ENCODE measurements at places on chromosomes 16 and 17.

DNA sequence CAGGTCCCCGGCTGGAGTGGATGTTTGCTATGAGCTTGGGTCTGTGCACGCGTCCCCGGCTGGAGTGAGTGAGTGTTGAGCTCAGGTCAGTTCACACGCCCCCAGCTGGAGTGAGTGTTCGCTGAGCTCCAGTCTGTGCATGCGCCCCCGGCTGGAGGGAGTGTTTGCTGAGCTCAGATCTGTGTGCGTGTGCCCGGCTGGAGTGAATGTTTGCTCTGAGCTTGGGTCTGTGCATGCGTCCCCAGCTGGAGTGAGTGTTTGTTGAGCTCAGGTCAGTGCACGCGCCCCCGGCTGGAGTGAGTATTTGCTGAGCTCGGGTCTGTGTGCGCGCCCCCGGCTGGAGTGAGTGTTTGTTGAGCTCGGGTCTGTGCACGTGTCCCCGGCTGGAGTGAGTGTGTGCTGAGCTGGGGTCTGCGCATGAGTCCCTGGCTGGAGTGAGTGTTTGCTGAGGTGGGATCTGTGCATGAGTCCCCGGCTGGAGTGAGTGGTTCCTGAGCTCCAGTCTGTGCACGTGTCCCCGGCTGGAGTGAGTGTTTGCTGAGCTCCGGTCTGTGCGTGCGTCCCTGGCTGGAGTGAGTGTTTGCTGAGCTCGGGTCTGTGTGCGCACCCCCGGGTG lies 284.2 kb downstream of the SNX29 start:
- DNase-seq = no peak

GRCh38 chr16:77551357-77551756 lies 116.5 kb upstream of the ADAMTS18 start:
- no peak for DNase-seq

- DNase-seq = no peak
Observed at GRCh38 chr16:87382023-87382785, 1.4 kb downstream of the FBXO31 start.

DNA sequence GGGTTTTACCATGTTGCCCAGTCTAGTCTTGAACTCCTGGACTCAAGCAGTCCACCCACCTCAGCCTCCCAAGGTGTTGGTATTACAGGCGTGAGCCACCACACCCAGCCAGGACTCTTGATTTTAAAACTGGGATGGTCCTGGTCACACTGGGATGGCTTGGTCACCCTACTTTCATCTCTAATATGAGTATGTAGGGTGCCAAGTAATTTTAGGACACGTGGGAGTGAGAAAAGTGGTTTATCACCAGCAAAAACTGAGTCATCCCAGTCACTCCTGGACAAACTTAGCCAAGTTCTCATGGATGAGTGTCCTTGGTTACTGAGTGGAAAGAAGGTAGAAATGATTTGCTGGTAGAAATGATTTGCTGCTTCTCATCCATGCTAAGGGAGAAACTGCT lies 9.9 kb downstream of the CLEC19A start:
- no peak for DNase-seq

DNA sequence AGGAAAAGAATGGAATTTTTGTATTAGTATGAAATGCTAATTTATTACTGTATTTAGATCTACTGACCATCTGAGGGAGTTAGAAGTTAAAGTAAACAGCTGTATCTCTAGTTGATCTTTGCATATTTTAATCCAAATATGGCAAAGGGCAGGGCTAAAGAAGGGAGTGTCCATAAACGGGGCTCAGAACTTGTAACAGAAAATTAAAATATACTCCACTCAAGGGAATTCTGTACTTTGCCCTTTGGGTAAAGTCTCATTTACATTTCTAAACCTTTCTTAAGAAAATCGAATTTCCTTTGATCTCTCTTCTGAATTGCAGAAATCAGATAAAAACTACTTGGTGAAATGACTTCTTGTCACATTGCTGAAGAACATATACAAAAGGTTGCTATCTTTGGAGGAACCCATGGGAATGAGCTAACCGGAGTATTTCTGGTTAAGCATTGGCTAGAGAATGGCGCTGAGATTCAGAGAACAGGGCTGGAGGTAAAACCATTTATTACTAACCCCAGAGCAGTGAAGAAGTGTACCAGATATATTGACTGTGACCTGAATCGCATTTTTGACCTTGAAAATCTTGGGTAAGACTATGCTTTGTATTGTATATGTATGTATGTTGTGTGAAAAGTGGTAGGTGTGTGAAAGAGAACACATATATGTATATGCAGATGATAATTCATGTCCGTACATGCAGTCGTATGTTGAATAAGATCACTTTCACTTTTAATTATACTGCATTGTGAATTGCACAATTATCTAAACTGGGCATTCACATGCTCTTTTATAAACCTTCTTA lies at the start of gene ASPA:
TSS of gene ASPA (plus strand) at position 186 of the 799 bp plus-strand sequence. CDS start at position 349, 163 bp downstream.
- DNase-seq = peak; percentile 26

DNA sequence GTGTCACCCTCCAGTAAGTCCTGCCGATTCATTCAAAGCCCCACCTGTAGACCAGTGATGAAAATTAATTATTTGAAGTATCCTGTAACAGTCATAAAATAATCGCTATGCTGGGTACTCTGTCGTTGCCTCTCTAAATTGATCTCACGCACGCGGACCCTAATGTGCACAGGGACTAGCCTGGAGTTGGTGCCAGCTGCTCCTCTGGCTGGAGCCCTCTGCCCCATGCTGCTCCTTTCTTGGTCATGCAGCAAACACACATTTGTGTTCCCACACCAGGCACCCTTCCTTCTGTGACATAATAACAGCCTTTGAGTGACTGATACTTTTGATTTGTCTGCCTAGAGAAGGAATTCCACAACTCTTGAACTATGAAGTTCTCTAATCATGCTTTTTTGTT lies 16.0 kb downstream of the RAB11FIP3 start:
- no peak for DNase-seq

DNA sequence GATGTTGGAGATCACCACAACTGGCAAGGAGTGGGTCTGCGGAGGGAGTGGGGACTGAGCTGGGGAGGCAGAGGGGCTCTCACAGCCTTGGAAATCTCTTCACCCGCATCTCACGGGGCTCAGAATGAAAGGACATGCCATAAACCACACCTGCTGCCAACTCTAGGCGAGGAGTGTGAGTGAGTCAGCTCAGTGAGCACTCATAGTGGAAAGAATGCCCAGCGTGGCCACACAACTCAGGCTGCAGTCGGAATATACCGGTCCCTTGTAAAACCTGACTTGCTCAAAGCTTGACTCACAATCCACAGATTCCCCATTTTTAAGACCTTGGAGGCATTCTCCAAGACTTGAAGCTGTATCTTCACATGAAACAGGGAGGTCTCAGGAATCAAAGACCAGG lies 36.7 kb downstream of the STAT5A start:
- DNase-seq = peak; percentile 64

DNA sequence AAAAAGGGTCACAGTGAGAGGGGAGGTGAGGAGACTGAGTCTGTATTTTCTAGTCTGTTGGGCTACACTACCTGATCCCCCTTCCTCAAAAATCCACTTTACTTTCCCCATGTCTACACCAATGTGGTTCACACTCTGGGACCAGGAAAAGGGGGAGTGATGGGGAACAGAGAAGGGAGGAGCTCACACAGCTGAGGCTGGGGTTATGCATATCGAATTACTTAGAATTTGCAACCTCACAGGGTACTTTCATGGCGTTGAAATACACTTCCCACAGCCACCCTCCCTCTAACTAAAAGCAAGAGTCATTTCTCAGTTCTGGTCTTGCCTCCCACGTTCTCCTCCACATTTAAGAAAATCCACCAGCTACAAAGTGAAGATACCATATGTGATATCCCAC lies 14.1 kb downstream of the MAPT start:
- DNase-seq = no peak

DNA sequence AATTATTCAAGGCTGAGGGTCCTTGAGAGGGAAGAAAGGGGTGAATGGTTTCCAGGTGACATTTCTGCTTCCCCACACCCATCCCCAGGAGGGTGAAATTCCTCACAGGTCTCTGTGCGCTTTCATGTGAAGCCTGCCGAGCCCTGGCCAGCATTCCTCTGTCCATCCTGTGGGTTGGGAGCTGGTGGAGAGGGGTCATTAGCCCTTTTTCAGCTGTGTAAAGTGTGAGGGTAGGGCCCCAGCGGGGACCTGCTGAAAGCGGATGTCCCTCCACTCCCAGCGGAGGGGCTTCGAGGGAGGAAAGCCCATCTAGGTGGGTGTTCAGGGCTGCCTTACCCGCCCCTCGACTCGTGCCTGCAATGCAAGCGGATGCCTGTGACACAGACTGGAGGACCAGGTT lies 53.3 kb upstream of the DLX4 start:
- no peak for DNase-seq

DNA sequence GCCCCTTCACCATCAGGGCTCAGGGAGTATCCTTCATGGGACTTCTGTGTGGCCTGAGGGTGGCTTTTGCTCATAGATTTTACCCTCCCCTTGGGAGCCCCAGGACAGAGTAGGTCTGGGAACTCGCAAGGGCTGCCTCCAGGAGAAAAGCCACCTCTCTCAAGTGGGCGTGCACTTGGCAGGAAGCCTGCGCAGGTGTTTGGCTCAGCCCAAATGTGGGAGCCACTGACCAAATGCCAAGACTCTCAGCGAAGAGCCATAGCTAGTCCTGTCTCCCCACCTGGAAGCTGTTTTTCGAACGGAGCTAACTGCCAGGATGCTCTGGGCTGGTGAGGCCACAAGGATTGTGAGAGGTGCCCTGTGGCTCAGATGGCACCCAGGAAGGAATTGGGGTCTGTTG lies 2.0 kb upstream of the HSD17B2 start:
- DNase-seq = no peak

GRCh38 chr16:1776672-1776955 lies 3.7 kb upstream of the MRPS34 start:
- DNase-seq = no peak

DNA sequence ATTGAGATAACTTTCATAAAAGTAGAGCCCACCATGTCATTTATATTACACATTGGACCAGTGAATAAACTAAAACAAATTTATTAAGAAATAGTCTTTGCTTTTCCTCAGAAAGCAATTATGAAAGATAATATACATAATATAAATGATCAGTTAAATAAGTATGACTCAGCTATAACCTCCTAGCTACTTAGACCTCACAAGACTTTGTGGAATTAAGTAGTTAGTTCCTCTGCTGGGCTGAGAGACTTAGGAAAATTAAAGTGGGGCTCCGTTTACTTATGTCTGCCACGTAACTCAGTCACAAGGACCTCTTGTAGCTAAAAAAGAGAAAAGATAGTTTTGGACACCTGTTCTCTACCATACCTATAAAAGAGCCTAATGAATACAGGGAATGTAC lies 76.9 kb downstream of the MRTFB start:
- DNase-seq = no peak

DNA sequence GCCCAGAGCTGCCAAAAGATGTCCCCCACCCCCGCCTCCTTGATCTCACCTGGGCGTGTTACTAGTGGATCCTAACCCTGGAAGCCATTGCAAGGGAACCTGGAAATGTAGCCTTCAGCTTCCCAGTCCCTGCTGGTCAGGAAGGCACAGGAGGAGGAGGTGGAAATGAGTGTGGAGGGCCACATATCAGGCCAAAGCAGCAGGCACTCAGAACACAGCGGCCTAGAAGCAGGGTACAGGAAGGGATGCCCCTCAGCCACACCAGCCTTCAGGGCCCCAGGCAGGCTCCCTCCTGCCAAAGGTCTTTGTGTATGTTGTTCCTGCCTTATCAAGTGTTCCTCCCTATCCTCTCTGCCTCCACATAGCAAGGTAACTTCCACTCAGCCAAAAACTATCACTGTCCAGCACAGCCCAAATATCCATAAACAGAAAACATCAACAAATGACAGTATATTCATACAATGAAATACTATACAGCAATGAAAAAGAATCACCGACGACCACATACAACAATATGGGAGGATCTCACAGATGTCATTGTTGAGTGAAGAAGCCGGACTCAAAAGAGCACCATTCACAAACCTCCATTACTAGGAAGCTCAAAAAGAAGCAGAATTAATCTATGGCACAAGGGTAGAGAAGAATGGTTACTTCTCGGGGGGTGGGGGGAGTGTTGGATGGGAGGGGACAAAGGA lies 28.2 kb upstream of the TNFRSF13B start:
- no peak for DNase-seq

DNA sequence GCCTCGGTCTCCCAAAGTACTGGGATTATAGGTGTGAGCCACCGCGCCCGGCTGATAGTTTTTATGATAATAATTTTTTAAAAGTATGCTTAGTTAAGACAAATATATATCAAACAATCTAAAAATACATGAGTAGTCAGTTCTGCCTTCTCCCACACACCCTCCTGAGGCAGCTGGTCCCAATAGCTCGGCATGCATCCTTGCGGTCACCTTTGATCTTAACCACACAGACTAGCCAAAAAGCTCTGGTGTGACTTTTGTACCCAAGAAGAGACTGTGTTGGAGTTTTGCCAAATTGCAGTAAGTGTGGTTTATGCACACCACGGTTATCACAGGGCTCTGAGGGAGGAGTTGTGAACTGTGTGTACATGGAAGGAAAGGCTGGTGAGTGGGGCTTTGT lies 25.6 kb downstream of the ATP6V0A1 start:
- DNase-seq = no peak

DNA sequence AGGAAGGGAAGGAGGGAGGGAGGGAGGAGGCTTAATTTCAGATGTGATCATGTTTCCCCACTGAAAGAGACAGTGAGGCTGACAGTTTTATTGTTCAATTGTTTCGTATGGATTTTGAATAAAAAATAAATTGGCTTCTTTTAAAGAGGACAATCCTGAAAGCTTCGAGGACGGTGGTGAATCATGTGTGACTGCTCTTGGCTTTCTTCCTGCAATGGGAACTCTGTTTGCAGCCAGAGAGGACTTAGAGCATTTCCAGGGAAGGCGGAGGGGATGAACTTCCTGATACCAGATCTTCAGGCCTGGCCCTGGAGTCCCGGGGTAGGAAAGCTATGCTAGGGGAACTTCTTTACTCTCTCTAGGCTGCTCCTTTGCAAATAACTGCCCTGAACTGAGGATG lies 72.8 kb upstream of the C16orf82 start:
- no peak for DNase-seq

GRCh38 chr17:49707246-49707607 lies 537 bp downstream of the SLC35B1 start:
- DNase-seq = no peak

DNA sequence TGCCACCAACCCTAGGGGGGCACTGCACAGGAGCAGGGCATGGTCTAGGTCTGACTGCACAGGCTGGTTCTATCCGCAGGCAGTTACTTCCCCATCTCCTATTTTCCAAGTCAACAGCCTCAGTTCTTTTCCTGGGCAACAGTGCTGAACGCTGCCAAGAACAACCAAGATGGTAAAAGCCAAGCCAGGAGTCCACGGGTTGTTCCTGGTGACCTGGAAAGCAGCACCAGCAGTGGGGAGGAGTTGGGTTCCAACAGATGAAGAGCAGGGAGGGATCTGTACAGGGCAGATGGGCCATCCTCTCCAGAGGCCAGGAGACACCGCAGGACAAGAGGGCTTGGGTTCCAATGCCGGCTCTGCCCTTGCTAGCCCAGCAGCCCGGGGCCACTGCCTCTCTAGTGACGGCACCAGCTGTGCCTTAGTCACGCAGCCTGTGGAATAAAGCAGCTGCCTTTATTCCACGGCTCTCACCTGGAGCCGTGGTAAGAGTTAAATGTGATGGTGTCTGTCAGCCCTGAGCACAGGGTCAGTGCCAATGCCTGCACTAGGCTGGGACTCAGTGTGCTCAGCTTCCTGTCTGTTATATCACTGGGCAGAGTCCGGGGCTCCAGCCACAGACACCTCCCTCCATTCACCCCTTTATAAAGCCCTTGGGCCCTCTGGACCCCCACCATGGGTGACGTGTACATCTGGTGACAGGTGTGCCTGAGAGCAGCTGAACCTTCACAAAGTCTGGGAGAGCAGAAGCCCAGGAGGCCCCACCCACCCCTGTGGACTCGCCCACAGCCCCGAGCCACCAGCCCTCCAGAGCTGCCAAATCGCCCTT lies 44.9 kb downstream of the MARF1 start:
- DNase-seq = no peak

GRCh38 chr16:66849021-66849420 lies 4.8 kb downstream of the CA7 start:
- DNase-seq = no peak
